ENCODE measurements at places on chromosomes 11 and 22.

DNA sequence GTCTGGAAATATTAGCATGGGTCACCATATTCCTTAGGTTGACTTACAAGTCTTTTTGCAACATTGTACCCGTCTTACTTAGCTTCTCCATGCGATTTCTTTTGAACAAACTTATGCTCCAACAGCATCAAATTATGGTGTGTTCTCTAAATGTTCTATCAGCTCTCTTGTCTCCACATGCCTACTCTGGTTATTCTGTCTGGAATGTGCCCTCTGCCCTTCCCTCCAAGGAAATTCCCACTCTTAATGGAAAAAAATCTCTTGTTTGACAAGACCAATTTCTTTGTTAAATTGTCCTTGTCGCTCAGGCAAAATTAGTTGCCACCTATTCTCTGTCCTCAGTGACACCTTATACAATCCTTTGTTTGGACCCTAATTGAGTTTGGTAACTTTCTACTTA lies 522.8 kb upstream of the LUZP2 start:
- DNase-seq = no peak

DNA sequence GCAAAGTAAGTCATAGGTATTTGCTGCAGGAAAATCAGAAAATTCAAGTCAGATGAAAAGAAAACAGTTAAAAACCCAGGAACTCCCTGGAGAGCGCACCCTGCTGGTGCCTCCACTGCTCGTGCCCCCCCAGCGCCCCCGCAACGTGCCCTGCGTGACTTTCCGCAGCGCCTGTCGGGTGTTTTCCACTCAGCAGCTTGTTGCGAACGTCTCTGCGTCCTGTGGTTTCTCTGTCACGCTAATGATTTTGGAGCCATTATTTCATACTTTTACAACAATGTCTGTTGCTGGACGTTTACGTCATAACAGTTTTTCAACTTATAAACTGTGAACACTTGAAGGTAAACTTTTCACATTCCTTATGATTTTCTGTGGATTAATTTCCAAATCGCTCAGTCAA lies 5.0 kb downstream of the CRELD2 start:
- DNase-seq = no peak

DNA sequence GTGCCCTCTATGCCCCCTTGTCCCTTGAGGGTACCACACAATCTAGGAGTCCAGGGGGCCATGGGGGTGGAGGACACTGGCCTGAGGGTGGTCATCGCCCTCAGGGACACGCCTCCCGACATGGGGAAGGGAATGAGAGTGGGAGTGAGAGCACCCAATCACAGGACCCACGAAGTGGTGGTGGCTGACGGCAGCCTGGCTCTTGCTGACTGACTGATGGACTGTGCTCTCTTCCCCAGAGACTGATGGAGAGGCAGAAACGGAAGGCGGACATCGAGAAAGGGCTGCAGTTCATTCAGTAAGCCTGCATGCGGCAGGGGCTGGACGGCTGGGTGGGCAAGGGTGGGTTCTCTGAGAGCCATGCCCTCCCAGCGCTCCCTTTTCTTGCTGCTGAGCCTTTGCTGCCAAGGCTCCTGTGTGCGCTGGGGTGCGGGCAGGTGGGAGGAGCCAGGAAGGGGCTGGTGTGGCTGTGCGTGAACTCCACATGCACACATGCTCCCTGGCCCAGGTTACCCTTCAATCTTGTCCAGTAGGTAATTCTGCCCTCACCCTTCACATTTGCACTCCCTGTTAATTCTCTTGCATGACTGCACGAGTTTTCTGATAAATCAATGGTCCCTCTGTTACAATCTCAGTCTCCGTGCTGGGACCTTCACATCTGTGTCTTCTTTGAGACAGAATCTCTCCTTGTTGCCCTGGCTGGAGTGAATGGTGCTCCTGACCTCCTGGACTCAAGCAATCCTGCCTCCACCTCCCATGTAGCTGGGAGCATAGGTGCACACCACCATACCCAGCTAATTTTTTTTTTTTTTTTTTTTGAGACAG lies 19.3 kb downstream of the ZC3H7B start:
- DNase-seq = no peak

DNA sequence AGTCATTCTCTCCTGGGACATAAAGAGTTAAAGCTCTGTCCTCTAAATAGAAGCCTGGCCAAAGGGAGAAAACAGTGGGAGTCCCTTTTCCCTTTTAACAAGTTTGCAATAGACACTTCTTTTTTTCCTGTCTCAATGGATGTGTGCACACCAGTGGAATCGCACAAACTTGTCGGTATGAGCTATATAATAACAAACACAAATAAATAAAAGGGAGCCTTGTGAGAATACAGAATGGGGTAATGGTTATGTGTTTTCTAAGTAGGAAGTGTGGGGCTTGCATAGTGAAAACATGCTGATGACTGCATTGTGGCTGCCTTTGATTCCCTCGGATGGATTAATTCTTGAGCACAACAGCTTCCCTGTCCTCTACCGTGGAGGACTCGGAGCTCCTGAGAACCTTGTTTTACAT lies 131.9 kb downstream of the WNT7B start:
- no peak for DNase-seq

DNA sequence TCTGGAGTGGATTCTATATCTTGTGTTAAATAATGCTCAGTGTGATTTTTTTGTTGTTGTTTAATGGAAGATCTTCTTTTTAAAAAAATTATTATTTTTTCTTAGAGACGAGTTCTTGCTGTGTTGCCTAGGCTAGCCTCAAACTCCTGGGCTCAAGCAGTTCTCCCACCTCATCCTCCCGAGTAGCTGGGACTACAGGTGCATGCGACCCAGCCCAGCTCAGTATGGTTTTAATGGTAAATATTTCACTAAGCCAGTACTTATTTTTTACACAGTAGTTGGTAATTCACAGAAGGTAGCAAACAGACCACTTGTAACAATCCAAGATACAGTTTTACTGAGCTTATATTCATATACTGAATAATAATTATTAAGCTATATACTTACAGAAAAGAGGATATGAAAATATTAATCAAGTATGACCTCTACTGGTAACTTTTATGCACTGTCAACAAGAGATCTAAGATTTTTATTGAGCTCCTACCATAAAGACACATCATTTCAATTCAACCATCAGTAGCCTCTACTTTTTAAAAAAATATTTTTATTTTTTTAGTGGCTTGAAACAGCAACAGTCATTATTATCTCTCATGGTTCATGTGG lies 6.1 kb upstream of the CD59 start:
- DNase-seq = no peak

DNA sequence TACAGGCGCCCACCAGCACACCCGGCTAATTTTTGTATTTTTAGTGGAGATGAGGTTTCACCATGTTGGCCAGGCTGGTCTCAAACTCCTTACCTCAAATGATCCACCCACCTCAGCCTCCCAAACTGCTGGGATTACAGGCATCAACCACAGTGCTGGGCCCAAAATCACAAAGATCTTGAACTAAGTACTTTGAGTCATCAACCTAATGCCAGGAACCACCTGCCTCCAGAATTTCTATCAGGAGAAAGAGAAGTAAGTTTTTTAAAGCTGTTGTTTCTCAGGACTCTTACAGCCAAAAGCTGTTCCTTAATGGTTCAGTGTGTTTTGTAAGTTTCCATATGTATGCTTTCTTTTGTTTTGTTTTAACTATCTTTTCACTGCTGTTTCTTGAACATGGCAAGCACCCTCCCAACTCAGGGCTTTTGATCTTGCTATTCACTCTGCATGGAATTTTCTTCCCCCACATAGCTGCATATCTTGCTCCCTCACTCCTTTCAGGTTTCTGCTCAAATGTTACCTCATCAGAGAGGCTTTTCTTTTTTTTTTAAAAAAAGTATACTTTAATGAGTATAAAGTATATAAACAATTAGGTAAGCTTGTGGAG lies 6.0 kb upstream of the PAK1 start:
- DNase-seq = no peak

GRCh38 chr11:44593251-44593650 lies 27.8 kb downstream of the CD82 start:
- no peak for DNase-seq

GRCh38 chr11:130865091-130865773 lies 51.0 kb downstream of the SNX19 start:
- DNase-seq = no peak

DNA sequence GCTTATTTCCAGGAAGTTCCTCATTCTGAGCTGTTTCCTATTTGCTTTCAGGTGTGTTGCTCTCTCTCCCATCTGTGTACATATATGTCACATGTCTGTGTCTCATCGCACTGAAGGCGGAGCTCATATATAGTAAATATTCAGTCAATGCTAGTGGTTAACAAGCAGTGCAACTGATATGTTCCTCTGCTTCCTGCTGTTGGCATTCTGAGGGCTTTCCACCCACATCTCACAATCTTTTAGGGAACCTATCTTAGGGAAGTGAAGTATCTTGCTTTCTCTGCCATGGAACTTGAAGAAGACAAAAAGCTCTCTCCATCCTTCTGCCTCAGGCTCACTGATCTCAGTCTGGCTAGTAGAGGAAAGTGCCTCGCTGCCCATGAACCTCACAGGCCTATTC lies 139.8 kb downstream of the TTC17 start:
- no peak for DNase-seq

DNA sequence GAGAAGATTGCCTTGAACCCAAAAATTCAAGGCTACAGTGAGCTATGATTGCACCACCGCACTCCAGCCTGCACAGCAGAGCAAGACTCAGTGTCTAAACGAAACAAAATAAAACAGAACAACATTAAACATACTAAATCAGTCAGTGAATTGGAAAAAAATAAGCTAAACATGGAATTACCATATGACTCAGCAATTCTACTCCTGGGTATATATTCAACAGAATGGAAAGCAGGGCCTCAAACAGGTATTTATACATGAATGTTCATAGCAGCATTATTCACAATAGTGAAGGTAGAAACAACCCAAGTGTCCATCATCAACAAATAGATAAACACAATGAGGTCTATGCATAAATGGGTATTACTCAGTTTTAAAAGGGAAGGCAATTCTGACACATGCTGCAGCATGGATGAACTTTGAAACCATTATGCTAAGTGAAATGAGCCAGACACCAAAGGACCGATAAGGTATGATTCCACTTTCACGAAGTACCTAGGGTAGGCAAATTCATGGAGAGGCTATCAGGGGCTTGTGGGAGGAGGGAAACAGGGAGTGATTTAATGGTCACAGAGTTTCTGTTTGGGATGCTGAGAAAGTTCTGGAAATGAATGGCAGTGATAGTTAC lies 15.5 kb downstream of the NTM start:
- no peak for DNase-seq

GRCh38 chr11:69193629-69194028 lies 37.9 kb downstream of the SMIM38 start:
- DNase-seq = no peak

GRCh38 chr11:8683115-8683807 lies 669 bp downstream of the RPL27A start:
- peak; percentile 38 for DNase-seq
